ENCODE measurements at places on chromosomes 3 and 15.

DNA sequence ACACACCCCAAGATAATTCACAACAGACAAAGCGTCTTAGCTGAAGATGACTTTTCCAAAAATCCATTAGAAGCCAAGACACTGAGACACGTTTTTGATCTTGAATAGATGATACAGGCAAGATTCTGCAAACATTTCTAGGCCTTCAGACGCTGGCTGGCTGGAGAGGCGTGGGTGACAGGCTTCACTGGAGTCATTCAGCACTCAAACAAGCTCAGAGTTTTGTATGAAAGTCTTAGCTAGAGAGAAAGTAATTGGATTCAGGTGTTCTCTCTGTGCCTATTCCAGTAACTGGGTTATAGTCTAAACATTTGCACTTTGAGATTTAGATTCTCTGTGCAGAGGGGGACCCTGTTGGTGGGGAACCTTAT, 147.7 kb upstream of the BHLHE40 start:
- no peak for DNase-seq

DNA sequence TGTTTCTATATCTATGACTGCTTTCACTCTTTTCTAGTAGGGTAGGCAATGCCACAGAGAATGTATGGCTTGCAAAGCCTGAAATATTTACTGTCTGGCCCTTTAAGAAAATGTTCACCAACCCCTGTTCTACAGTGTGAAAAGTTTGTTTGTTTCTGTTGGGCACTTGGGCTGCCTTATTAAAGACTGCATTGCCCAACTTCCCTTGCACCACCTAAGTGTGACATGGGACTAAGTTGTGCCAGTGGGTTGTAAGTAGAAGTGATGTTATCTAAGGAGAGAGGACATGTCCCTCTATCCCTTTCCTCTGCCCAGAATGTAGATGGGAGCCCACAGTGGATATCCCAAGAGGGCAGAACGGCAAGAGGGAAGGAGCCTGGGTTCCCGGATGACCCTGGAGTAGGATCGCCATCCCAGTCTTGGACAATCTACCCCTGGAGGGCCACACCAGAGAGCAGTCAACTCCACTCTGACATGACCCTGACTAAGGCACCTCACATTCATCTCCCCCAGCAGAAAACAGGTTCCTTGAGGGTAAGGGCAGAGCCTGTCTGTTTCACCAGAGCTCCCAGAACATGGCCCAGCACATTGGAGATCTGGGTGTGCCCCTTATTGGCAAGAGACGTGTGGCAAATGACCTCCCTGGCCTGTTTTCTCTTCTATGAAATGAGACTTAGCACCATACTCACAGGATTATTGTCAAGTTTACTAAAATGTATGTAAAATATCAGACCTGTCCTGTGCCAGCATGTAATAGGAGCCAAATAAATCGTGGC, 138.8 kb downstream of the SMAD6 start:
- no peak for DNase-seq

GRCh38 chr3:17655743-17656142, 86.7 kb downstream of the TBC1D5 start:
- DNase-seq = no peak

GRCh38 chr15:37079726-37080125, 20.6 kb downstream of the MEIS2 start:
- DNase-seq = no peak

- DNase-seq = no peak
These were observed 95.9 kb upstream of the TNIK start for GRCh38 chr3:171556148-171556547.

DNA sequence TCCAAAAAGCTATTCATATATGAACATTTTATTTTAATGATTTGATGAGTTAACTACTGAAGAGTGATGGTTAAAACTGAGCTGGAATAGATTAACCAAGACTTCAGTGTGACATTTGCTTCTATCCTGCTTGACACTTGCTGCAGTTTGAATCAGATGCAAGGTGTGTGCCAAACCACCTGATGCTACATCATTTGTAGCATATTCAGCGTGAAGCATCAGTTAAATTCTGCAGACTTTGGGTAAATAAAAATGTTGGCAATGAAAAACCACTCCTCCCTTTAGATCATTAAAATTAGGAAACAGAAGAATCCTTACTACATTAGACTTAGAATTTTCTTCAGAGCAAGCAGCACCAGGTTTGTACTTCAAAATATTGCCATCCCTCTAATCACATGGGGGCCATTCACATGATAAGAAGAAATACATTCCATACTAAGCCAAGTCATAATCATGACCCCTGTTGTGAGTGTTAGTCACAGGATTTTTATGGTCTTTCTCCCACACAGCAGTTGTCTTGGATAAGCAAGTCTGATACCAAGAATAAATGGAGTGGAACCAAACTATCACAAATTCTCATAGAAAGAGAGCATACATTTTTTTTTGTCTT, 160.7 kb upstream of the TNIK start:
- no peak for DNase-seq

GRCh38 chr3:166405896-166406295, 568.7 kb upstream of the BCHE start:
- no peak for DNase-seq

DNA sequence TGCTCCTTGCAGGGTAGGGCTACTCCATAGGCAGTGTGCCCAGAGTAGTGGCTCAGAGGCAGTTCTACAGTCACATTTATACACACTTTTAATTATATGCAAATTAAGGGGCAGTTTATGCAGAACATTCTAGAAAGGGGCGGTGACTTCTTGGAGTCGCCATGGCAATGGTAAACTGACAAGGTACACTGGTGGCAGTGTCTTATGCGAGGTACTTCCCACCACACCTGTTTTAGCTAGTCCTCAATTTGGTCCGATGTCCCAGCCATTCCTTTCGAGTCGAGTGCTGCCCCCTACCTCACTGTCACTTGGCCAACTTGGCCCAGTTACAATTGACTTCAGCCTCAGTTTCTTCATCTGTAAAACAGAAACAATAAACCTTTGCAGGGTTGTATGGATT, 3.8 kb upstream of the IRAK2 start:
- DNase-seq = peak; percentile 22

DNA sequence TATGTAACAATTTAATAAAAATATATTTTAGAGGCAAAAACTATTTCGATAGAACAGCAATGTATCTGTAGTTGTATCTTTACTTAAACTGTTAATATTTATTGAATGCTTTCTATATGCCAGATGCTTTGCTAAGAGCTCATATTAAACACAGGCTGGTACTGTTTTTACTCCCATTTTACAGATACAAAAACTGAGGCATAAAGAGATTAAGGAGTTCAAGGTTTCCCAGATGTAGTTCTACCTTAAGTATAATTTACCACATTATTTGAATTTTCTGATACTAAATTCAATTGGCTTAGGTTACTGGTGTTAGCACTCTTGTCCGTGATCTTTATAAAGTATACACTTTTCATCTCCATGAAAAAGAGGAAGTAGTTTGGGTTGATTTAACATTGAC, 149.8 kb downstream of the ROBO2 start:
- DNase-seq = no peak

- no peak for DNase-seq
These were observed 122.8 kb downstream of the DNAH12 start for GRCh38 chr3:57421336-57421735.

DNA sequence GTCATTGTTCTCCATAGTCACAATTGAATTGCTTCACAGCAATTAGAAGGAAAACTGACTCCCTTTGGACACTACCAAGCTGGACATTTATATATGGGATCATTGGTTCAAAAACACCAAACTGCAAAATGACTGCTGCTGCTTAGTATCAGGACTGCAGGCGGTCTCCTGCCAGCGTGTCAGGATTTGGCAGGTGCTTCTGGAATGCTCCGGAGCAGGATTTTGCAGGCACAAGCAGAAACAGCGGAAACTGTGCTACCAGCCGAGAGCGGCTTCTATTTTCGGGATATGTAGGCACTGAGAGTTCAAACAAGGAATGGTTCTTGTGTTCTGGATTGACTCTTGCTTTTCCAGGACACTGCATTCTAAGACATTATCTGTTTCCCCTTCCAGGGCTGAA, 95.5 kb downstream of the SSR3 start:
- DNase-seq = no peak

DNA sequence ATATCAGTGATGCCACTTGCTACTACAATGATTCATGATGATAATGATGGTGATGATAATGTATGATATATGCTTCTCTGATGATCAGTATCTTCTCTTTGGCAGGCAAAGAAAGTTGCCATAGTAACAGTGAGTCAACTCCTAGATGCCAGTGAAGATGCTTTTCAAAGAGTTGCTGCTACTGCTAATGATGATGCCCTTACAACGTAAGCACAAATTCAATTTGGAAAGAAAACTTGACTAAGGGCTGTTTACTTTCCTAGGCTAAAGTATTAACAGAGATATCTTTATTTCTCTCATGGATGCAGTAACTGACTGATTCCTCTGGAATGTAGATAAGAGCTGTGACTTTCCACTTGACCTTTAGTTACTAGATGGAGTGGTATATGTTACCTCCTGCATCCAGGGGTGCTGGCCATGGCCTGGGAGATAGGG, 27.8 kb downstream of the ADGRG7 start:
- no peak for DNase-seq

- DNase-seq = no peak
These were observed 25.4 kb downstream of the CXCR6 start for GRCh38 chr3:45968706-45969105.

DNA sequence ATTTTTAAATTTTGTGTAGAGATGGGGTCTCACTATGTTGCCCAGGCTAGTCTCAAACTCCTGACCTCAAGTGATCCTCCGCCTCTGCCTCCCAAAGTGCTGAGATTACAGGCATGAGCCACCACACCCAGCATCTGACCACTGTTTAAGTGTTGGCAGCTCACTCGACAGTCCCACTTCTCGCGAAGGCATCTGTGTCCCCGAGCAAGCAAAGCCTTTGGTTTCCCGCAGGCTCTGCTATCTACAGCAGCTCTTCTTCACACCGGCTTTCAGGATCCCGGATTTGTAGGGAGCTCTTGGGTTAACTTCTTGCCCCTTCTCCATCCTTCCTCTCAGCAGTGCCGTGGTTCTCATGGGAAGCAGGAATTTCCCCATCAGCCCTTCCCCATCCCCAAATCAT, 240.9 kb downstream of the VPS13C start:
- no peak for DNase-seq

- peak; percentile 39 for DNase-seq
These were observed 113.4 kb downstream of the ASB7 start for GRCh38 chr15:100715571-100716455.

- DNase-seq = no peak
These were observed 4.7 kb downstream of the SUCLG2 start for GRCh38 chr3:67649681-67650080.

GRCh38 chr3:1275495-1275894, 182.7 kb downstream of the CNTN6 start:
- DNase-seq = peak; percentile 8

DNA sequence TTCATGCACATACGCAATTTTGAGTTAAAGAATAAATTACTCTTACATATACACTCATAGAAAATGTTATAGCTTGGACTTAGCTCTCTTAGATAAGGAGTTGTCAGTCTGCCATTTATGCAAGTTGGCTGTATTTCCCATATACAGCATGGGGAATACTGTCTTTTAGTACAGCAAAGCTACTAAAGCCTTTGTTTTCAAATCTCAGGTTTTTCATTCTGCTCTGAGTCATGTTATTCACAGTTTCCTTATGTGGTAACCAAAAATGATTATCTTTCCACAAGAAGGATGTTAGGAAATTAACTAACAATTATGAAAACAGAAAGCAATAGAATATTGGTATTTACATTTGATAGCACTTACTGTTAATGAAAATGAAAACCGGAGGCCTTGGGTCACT, 4.3 kb upstream of the TIPARP start:
- no peak for DNase-seq

DNA sequence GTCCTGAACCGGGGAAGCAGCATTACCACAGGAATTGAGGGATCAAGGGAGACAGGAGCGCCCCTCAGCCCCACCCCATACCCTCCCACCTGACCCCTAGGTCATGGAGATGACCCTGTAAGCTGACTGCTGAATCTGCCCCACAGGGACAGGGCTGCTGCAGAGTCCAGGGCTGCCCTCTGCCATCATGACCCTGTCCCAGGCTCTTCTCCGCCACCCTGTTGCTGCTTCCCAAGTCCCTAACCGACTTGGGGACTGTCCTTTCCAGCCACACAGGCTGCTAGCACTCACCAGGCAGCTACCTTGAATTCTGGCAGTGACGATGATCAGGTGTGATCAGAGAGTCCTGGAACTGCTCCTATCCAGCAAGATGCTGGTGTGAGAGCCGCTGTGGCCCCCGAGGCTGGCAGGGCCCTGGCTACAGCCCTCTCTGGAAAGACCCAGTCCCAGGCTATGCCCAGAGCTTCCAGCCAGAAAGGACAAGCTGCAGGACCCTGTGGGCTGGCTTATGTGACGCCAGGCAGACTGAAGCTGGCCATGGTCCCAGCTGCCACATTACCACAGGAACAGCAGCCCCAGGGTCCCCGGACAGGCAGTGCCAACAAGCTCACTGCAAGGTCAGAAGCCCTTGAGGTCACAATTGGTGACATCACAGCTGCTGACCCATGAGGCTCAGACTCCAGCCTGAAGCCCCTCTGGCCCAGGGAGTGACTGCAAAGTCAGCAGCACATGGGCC, at the start of gene C3orf22:
TSS of gene C3orf22 (minus strand) at position 597 of the 736 bp plus-strand sequence. CDS start 5,542 bp downstream, outside the sequence.
- no peak for DNase-seq

- DNase-seq = peak; percentile 88
These were observed at the start of gene UBE2Q2 for GRCh38 chr15:75842722-75843677. UBE2Q2 (plus strand) TSS chr15:75843447; CDS start chr15:75843667, 220 bp downstream.

DNA sequence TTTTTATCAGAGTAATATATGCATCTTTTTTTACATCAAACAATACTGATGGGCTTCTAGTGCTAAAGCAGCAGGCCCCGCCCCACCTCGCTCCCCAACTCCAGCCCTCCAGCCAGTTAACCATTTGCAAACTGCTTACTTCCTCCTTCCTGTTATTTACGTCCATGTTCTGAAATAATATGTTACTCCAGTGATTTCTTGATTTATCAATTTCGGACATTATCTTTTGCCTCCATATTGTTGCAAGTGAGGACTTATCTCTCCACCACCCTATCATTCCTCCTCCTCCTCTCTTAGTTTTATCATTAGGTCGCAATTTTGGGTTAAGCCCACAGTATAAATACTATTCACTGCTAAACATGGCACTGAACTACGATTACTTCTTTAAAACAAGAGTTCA, 39.5 kb downstream of the ZNF710 start:
- no peak for DNase-seq

DNA sequence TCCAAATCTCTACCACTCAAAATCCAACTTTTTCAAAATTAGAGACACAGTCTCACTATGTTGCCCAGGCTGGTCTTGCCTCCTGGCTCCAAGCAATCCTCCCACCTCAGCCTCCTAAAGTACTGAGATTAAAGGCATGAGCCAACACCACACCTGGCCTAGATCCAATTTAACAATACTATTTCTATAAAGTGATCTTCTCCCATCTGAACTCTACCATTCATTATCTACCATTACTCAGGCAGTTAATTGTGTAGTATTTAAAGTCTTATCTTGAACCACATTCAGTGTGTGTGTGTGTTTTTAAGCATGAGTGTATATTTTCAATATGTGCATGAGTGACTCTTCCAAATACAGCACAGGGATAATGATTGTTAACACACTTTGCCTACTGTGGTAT, 77.0 kb downstream of the INO80 start:
- DNase-seq = no peak

- peak; percentile 70 for DNase-seq
These were observed 196.8 kb downstream of the GOLGA6L6 start for GRCh38 chr15:20344601-20345400.

- peak; percentile 79 for DNase-seq
These were observed 1.3 kb upstream of the THBS1 start for GRCh38 chr15:39579487-39580116.

Data from kidney (tissue), 22 donors.